Stimulated activated CD4-positive, alpha-beta T cell treated with anti-CD3 and anti-CD28 coated beads, Interleukin-1b, Interleukin-23, amount 100 ng/mL, for 4 hours (primary cell): ENCODE measurements at places on chromosomes 16 and 17.
A peak's percentile ranks its signal among the peaks of the same experiment; 100 is the strongest.

DNA sequence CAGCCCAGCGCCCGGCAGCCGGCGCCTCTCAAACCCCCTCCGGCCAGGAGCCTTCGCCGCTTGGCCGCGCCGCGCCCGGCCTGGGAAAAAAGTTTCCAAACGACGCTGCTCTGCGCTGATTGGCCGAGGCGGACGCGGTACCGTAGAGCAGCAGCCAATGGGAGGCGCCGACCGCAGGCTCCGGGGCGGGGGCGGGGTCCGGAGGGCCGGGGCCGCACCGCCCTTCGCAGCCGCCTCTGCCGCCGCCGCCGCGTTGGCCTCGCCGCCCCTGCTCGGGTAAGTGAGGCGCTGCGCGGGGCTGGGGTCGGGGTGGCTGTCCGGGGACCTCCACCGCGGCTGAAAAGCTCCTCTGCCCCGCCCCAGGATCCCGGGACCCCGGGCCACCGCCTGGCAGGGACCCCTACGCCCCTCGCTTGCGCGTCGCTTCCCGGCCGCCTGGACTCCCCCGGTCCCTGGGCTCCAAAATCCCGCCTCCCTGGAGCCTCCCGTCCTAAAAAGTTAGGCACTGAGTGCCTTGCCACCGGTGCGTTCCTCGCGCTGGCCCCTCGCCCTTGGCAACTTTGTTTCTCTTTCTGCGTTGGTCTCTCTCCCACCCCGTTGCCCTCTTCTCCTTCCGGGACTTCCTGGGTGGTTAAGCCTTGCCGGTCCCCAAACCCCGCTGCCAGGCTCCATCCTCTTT is at the start of gene NDE1:
Gene NDE1 (plus strand): TSS at position 227 of the 679 bp plus-strand sequence. CDS start 14,534 bp downstream, outside the sequence.
- DNase-seq, result peak; percentile 75

DNA sequence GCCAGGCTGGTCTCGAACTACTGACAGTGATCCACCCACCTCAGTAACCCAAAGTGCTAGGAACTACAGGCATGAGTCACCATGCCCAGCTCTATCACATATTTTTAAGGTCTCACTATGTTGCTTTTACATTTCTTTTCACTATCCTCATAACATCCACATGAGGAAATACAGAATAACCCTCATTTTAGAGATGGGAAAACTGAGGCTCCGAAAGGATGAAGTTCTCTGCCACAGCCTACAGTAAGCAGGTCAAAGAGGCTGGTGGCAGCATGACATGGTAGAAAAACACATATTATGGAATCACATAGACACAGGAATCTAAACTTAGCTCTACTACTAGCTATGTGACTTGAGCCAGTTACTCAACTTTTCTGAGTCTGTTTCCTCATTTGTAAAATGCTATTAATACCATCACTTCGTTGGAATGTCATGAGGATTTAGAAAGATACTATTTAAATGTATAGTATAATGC is 32.2 kb downstream of the APPBP2 start:
- no peak for DNase-seq

DNA sequence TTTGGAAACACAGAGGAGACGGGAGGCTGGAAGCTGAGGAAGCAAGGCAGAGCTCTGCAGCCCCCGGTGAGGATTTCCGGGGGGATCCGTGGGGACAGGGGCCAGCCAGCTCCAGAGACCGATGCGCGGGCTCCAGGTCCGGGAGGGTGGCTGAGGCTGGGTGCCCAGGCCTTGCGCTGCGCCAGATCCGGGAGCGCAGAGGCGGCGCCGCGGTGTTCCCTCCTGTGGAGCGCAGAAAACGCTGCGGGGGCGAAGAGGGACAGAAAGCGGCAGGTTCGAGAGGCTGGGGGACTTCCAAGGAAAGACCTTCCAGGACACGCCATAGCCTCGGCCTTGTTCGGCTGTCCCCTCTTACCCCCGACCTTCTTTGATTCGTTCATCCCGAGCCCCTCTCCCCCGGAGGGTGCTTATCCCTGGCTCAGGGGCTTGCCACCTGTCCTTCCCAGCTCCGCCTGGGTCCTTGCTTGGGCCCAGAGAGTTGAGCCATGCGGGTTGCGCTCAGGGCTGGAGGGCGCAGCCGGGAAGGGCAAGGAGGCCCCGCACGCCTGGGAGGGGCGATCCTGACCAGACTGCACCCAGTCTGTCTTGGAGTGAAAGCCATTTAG is 697 bp upstream of the SHISA9 start:
- no peak for DNase-seq

- no peak for DNase-seq
Measured at GRCh38 chr17:82154881-82155331, 56.9 kb upstream of the FASN start.

DNA sequence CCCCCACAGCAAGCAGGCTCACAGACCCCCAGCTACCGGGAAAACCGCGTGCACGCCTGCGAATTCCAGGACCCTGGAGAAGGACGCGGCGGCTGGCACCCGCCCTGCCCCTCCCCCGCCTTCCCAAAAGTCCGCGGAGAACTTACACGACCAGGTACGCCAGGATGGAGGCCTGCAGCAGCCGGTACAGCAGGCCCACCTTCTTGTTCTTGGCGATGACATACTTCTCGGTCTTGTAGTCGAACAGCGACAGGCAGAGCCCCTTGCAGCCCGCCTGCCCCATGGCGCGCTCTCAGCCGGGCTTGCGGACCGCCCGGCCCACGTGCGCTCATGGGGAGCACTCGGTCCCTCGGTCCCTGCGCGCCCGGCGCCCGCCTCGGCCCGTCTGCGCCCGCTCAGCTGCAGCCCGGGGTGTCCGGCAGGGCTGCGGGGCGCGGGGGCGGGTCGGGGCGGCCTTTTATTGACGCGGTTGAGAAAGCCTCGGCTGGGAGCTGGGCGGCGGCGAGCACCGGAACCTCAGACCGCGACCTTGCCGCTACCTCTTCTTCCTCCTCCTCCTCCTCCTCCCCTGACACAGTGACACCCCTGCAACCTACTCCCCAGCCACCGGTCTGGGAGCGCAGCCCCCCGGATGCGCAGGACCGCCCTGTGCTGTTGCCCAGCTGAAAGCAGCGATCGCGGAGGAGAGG is at the start of gene P2RX5:
Gene P2RX5 (minus strand): TSS at position 433 of the 689 bp plus-strand sequence. CDS start 150 bp downstream, at position 283.
- DNase-seq, result no peak

DNA sequence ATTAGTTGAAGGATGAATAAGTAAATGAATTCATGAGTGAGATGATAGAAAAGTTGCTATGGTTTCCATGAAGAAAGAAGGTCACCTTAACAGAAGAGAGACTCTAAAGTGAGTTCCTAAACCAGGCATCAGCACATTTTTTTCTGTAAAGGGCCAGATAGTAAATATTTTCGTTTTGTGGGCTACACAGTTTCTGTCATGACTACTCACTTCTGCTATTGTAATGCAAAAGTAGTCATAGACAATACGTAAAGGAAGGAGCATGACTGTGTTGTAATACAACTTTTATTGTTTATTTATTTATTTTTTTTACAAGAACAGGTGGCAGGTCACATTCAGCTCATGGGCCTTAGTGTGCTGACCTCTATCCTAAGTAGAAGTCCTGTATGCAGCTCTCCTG is 426.1 kb upstream of the DYNLRB2 start:
- no peak for DNase-seq

- no peak for DNase-seq
Measured at GRCh38 chr17:79050551-79050950, 24.1 kb upstream of the ENGASE start.

GRCh38 chr16:60485872-60486489 is 1550.3 kb downstream of the CDH8 start:
- DNase-seq, result no peak

DNA sequence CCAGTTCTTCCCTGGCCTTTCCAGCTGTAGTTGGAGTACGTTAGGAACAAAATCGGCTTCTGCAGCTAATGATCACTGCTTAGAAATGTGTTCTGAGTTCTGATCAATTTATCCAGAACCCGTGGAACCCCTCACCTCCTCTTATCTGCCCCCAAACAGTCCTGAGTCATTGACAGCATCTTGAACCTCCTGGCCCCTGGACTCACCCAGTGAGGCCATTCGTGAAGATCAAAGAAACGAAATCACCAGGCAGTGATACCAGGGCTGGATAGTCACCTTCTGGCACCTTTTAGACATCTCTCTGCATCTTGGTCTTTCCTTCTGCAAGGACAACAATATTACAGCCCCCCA is 17.0 kb upstream of the EXOC7 start:
- DNase-seq, result no peak

DNA sequence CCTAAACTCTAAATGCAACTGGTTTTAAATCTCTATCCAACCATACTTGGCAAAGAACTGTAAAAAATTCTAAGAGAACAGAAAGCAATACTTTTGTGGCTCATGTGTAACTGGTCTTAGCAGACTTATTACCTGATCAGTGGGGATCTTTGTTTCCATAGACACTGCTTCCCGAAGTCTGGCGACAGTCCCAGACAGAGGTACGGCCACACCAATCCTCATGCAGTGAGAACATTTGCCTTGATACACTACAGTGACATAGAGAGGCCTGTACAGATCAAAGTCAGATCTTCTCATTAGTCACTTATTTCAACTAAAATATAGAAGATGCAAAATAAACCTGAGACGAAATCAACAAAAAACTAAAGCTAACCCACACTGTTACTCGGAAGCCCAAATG is 43.9 kb downstream of the USP31 start:
- DNase-seq, result no peak

DNA sequence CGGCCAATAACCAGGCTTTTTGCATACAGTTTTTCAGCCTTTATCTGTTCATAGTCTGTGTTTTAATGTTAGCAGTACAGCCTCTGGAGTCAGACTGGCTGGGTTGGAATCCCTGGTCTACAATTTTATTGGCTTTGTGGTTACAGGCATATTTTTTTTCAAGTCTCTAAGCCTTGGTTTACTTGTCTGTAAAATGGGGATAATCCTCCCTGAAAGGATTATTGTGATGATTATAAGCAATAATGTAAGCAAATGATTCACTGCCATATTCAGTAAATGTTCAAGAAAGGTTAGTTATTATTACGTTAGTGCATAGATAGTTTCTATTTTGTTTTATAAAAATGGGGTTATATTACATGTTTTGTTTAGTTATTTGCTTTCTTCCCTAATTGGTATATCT is 15.7 kb downstream of the COX10 start:
- no peak for DNase-seq

DNA sequence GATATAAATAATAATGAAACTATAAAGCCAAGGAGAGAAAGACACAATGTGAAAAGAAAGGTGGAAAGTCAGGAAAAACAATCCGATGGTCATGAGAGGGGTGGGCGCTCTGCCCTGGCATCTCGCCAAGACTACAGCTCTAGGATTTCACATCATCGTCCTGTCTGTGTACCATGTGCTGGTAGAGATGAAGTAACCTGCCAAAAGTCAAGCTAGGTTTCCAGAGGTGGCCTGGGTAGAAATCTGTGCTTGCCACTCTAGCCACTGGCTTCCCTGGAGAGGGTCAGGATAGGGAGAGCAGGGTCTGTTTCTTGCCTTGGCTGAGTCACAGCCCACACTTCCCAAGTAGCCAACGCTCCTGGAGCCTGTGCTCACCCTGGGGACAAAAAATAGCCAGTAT is 31.0 kb upstream of the TRAP1 start:
- no peak for DNase-seq

- no peak for DNase-seq
Measured at GRCh38 chr17:5437721-5438317, 1.1 kb downstream of the C1QBP start.

DNA sequence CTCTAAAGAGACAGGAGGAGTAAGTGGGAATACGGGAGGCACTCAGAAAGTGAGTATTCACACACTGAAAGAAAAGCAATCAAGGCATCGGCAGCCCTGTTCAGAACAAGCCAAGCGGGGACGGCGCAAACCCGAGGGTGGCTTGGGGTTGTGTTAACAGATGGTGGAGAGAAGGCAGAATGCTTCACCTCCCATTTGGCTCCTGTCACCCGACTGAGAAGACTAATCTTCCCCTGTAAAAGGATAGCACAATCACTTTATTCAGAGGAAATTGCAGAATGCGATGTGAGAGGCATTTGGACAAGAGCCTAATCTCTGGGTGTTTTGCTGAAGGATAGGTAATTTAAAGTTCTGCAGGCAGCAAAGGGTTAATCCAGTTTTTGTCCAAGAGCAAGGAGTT is 119.3 kb upstream of the WSCD1 start:
- DNase-seq, result no peak

GRCh38 chr16:23141959-23142740 is 7.1 kb downstream of the USP31 start:
- no peak for DNase-seq

GRCh38 chr16:2016407-2016922 is 3.1 kb upstream of the NPW start:
- no peak for DNase-seq
